Sigmoid colon (tissue), 7 donors: ENCODE measurements at places on chromosomes 7 and 10.
A peak's percentile ranks its signal among the peaks of the same experiment; 100 is the strongest.

DNA sequence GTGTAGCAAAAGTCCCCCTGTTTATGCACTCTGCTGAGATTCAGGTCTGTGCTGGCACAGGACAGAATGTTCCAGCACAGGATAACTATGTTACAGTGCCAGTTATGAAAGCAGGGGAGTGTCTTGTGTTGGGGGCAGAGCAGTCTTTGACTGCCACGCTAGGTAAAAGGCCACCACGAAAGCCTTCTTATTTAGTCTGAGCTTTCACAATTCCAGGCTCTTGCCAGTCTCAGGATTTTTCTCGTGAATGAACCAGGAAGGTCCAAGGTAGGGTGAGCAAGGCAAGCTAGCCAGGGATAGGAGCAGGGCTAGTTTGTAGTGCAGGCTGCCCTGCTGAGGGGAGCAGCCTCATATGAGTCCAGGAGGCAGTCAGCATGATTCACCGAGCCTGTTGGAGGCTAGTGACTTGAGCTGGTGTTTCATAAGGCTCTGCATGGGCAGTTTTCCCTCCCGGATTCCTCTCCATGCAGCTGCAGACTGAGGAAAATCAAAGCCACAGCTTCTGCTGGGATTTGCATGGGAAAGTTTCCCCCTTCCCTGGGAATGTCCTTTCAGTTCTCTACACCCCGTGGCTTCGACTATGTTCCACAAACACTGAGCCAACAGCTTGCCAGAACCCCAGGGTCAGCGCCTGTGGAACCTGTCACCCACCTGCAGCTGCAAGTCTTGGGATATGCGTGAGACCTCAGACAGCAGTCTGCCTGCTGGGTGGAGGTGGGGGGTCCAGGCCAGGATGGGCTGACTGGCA, 112.3 kb downstream of the JCAD start:
- DNase-seq: peak; percentile 88

- DNase-seq: peak; percentile 92
These were observed 32.5 kb downstream of the RGS10 start for GRCh38 chr10:119509909-119510451.

DNA sequence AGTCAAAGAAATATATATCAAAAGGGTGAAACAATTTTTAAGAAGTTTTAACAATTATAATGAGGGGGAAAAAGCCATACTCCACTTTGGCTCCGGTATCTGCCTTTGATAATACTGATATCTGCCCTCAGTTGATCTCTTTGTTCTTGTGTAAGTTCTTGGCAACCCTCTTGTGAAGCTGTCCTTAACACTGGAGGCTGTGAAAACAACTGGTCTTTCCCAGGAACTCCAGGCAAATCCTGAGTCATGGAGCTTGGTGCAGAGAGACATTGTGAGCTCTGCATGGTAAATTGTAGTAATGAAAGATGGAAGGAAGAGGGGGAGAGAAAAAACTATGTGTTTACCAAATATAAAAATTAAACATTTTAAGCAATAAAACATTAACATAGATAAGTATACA, 11.9 kb upstream of the ERVW-1 start:
- no peak for DNase-seq

DNA sequence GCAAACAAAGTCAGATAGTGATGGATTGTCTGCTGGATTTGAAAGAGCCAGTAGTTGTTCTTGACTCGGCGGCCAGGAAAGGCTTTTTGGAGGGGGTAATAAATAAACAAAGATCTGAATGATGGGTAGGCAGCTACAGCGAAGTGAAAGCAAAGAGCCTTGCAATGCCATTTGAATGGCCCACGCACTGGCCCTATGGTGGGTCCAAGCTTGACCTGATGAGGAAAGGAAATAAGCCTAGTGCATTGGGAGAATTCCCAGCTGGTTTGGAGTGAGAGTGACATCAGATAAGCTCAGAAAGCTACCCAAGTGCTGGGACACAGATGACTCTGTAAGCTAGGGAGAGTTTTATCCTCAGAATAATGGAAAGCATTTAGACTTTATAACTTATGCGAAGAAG, 365.2 kb downstream of the PLXDC2 start:
- no peak for DNase-seq

DNA sequence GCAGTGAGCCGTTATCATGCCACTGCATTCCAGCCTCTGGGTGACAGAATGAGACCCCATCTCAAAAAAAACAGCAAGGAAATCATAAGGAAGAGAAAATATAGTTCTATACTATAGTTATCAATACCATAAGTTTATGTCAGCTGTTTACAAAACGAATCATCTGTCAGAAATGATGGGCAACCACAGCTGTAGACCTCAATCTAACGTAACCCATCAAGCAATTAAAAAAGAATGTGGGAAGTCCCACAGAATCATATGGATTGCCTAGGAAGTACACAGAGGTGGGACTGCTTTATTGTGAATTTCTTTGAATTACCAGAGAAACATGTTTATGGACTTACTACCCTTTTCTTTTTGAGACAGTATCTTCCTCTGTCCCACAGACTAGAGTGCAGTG, 6.9 kb downstream of the NRBF2 start:
- DNase-seq: no peak

GRCh38 chr7:140911746-140912145, 13.0 kb downstream of the BRAF start:
- no peak for DNase-seq

- no peak for DNase-seq
These were observed 437.5 kb downstream of the PLXNA4 start for GRCh38 chr7:132138817-132139216.

- no peak for DNase-seq
These were observed 166.8 kb downstream of the MTERF1 start for GRCh38 chr7:91713669-91714068.

GRCh38 chr10:123413353-123413752, 252.8 kb upstream of the GPR26 start:
- no peak for DNase-seq

DNA sequence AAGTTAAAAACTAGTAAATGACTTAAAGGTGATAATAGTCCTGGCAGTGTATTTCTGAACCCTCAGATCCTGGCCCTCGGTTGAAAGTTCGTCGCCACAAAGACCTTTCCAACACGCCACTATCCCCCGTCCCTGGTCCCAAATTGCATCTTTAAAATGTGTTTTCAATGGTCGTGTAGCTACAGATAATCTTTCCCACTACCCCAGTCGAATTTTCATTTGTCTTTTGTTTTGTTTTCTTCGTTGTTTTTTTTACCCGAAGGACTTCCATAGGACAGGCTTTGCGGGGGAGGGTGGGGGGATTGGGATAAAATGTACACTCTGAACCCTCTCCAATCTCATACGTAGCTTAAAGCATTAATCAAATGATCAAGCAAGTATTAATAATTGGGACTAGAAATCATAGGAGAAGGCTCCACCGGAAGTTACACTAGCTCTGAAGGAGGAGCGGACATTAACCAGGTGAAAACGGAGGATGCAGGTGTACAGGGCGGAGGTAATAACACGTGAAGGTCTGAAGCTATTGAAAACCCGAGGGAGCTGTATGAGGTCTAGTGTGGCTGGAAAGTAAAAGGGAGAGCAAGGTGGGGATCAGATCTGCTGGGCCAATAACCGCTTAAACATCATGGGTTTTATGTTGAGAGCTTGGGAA, 32.8 kb upstream of the PHF14 start:
- no peak for DNase-seq

DNA sequence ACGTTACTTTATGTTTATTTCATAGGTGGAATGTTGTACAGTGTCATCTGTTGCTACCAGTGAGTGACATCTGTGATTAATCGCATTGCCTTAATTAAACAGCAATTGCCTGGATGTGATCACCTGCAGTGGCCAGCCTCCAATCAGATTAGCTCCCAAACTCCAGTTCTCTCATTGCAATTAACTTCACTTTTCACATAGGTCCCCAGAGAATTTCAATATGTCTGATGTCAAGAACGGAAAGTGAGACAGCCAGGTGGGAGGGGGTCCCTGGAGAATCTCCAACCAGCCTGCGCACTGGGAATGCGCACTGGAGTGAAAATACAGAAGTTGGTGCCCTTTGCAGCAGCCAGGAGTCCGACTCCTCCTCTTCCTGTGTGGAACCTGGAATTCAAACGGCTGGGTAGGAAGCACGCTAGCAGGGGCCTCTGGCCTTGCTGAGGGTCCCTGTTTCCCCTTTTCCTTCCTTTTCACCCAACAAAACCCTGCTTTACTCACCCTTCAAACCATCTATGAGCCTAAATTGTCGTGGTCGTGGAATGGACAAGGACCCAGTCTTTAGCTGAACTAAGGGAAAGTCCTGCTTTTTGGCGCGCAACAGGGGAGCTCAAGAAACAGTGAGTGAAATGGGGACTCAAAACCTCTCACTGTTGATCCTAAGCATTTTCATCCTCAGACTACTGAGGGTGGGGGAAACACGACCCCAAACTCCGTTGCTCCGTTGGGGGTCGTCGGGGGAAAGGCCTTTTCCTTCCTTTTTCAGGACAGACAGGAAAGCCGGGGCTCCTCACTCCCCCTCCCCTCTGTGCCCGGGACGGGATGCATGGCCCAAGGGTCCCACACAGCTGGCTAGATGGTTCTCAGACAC, 1355.5 kb upstream of the LRRTM3 start:
- DNase-seq: no peak

DNA sequence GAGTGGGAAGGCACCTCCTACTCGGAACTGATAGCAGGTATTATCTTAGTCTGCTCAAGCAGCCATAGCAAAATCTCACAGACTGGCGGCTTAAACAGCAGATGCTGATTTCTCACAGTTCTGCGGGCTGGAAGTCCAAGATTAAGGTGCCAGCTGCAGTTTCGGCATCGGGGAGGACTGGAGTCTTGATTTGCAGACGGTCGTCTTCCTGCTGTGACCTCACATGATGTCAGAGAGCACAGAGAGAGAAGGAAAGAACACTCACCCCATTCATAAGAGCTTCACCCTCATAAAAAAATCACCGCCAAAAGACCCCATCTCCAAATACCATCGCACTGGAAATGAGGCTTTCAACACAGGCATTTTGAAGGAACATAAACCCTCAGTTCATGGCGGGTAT, 216.5 kb upstream of the PITRM1 start:
- DNase-seq: no peak

DNA sequence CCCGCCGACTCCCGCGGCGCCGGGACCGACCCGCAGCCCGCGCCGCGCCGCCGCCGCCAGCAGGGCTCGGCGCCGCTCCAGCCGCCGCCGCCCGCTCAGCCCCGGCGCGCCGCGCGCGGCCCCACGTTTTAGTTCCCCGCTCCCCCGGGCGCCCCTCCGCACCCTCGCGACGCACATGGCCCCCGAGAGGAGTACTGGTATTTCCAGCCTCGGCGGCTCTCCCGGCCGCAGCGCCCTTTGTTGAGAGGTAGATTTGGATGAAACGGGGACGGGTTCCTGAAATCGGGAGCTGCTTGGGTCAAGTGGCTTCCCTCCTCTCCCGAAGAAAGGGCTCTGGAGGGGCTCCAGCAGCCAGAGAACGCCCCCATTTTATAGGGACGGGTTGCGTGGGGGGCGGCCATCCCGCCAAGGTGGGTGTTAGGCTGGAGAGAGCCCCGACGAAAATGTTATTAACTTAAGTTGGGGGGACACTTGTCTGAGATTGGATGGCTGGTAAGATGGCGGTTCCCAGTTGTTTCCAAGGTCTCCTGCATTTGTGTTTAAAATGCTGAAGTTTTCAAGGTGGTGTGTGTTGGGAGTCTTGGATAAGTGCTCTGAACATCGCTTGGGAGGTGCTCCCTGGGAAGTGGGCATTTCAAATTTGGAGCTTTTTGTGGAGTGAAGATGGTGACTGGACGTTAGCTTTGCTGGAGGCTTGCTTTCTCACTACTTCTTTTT, 1.2 kb downstream of the BMI1 start:
- peak; percentile 74 for DNase-seq

DNA sequence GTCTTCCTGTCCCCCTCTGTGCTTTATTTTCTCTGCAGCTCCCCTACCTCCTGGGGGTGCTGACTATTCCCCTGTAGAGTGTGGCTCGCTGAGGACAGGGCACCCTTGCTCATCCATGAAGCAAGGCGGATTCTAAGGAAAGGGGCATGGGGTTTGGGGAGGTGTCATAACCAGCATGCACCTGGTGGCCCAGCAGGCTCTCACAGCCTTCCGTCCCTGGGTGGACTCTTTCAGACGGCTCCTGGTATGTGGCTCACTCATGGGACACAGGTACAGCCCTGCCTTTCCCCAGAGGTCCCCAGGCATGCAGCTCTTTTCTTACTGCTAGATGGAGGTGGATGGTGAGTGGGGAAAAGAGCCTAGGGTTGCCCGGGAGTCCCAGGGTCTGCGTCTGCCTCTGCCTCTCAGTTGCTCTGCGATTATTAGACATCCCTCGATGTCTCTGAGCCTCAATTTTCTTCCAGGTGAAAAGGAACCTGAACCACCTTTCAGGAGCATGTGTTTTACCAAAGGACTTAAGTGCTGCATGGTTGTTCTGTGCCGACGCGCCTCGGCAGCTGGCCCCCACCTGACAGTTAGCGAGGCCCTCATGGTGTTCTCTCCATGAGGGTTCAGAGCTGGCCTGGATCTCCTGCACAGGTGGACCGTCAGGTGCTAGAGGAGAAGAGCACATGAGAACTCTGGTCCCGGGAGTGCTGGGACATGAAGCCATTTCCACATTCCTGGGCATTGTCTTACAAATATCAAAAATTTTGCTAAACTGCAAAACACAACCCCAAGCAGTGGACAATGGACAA, 172.5 kb upstream of the SHH start:
- peak; percentile 36 for DNase-seq

DNA sequence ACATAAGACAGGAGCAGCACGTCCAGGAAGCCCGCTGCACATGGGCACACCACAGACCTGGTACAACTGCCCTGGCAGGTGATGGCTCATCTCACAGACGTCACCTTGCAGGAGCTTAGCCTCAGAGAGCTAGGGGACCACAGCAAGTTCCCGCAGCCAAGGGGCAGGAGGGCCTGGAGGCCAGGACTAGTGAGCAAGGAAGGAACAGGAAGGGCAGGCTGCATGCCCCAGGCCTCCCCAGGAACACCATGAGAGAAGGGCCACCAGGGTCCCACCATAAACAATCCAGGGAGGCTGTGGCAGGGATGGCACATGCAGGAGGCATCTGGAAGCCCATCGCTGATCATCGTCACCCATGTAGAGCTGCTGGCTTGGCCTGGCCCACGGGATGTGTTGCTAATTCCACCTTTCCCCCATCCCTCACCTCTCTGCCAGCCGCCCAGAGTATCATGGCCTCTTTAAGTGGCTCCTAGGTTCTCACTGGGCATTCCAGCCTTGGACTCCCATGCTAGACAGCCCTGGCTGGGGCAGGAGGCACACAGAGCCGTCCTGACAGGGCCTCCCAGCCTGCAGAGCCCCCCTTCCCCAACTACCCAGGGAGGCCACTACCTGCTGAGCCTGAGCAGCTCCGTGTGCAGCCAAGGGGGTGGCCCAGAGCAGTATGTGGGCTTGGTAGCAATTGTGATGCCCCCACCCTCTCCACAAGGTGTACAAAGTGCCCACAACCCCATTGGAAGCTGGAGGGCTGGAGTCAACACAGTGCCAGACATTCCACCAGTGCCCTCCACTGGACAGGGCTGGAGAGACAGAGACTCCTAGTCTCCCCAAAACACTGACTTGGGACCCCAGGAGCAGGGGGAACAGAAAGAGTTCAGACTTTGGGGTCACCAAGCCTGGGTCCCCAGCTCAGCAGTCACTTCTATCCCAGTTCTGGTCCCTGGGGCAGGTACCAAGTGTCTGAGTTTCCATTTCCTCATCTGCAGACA, 35.5 kb downstream of the GRID1 start:
- DNase-seq: peak; percentile 48
